Esophagus squamous epithelium (tissue), 5 donors: ENCODE measurements at places on chromosomes 5 and 9.

DNA sequence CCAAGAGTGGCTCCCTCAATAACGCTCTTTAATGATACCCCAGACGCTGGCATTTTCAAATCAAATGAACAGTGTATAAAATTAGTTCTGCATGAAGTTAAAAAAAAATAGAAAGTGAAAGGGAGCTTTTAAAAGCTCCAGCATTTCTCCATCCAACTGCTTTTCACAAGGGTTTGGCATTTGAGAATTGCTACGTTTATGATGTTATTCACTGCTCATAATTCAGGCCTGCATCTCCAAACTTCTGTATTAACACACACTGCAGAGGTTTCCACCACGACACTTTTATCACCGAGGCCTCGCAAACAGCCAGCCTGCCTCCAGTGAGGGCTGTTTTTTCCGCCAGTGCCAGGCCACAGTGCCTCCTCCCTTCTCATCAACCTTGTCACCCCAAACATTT lies 205.5 kb upstream of the EFNA5 start:
- no peak for DNase-seq

DNA sequence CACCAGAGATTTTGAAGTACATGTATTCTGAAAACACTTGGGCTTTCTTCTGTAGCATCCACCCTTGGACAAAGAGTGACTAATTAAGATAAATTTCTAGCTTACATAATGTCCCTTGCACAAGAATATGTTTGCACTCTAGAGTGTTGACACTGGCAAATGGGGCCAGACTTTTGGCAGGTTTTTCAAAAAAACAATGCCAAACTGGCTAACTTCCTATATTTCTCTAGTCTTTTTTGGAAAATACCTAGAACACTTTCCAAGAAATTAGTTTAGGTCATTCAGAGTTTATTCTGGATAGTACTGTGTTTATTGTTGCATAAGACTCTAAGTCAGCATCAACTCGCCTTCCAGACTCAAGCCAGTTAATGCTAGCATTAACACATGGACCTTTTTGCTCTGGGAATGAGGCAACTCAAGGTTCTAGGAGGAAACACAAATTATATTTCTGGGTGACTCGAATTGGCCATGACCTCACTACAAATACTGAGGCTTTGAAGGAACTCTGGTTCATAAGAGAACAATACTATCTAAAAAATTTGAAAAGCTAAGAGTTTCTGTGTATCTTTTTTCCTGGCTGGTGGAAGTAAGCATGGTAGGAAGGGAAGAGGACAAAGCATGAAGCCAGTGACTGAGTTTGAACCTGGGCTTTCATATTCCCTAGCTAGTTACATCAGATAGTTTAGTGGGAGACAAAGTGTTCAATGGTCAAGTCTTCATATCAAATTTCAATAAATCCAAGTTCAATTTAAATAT lies 101.6 kb downstream of the NREP start:
- DNase-seq: no peak

GRCh38 chr9:131080589-131080988 lies 15.7 kb upstream of the AIF1L start:
- no peak for DNase-seq

GRCh38 chr5:119063579-119064379 lies 7.1 kb upstream of the DMXL1 start:
- DNase-seq: no peak

DNA sequence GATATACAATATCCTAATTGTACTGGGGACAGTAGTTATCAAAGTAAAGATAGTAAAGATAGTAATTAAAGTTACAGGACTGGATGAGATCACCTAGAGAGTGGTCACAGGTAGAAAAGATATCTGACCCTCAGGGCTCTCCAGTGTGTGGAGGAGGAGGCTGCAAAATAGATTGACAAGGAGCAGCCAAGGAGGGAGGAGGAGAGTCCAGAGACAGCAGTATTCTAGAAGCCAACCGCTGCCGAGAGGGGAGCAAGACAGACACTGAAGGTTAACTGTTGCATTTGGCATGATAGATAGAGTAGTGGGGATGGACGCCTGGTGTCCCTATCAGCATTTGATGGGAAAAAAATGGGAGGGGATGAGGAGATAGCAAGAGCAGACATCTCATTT lies 17.0 kb upstream of the F2RL1 start:
- no peak for DNase-seq

DNA sequence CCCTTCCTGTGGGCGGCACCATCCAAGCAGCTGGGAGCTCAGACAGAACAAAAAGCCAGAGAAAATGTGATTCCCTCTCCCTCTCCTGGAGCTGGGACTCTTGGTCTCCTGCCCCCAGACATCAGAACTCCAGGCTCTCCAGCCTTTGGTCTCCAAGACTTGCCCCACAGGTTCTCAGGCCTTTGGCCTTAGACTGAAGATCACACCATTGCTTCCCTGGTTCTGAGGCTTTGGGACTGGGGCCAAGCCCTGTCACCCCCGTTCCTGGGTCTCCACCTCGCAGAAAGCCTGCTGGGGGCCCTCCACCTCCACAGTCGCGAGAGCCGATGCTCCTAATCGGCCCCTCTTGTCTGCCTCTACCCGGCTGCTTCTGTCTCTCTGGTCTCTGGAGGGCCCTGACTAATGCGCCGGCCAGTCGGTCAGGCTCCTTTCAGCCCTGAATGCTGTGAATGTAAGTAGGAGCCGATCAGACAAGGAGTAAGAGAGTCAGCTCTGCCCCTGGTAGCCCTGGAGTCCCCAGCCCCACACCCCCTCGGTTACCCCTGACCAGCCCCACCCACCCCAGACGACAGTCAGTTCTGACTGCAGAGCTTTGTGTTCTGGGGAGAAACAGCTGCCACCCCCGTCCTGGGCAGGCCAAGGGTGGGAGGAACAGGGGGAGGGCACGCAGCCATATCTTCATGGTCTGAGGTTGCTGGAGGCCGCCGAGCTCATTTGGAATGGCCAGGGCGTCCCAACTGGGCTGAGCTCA lies 57.5 kb downstream of the VAV2 start:
- no peak for DNase-seq

DNA sequence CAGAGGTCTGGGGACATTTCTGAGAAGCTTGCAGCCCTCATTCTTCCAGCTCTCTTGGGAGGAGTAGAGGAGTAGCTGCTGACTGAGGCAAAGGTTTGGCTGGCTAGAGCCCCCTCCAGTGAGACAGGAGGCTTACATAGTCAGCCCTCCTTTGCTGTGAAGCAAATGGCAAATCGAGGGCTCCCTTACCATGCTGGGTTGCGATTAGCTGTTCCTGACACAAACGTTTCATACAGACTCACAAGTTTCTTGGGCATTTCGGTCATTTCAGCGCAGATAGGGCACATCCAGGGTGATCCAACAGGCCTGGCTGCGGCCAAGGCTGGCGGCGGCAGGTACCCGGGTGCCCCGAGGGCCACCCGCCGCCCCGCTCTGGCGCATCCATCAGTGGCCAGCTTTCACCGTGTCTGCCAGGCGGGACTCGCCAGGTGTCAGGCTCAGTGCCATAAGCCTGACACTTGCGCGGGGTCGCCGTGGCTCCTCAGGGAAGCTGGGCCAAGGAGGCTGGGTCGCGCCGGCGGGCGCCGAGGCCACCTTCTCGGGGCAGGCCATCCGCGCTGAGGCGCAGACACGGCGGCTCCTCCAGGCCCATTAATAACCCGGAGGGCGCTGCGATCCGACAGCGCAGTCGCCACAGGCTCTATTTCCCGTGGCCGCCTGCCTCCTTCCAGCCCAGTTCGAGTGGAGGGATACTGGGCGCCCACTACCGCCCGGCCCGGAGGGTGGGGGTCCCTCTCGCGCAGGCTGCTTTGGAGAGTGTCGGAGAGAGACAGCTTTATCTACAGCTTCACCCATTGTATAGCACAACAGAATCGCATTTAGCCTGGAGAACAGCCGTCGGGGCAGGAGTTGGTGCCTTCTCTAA lies 9.1 kb downstream of the PRDM6 start:
- no peak for DNase-seq

DNA sequence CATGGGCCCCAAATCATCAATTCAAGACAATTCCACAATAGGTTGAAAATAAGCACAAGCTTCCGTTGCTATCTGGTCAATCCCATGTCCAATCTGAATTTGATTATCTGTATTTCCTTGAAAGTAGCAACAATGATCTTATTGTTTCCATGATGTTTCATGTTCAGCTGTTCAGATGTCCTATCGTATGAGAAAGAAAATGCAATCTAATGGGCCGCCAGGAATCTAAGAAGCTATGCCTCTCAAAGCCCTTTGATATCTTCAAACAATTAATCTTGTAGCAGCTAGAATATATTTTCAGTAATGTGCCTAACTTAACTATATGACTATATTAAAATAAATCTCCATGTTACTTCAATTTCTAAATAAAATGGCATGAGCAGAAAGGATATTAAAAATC lies 32.1 kb upstream of the ALDOB start:
- no peak for DNase-seq

- no peak for DNase-seq
These were observed 224.1 kb upstream of the DAB2 start for GRCh38 chr5:39648848-39649227.

DNA sequence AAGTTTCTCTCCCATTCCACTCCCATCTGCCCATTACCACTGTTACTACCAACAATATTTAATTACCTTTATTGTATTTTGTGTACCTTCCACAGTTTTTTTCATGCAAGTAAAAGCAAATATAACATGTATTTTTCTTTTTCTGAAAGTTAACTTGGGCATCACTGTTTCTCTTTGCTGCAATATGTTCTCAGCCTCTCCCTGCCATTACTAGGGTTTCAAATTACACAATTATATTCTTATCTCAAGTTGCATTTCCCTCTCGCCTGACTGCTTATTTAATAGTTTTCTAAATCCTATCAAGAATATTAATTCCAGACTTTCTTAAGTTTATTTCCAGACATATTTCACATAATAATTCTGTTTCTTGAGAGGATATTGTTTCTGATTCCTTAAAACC lies 46.9 kb upstream of the GAS1 start:
- DNase-seq: no peak

GRCh38 chr5:180007582-180007981 lies 64.0 kb downstream of the RNF130 start:
- no peak for DNase-seq

DNA sequence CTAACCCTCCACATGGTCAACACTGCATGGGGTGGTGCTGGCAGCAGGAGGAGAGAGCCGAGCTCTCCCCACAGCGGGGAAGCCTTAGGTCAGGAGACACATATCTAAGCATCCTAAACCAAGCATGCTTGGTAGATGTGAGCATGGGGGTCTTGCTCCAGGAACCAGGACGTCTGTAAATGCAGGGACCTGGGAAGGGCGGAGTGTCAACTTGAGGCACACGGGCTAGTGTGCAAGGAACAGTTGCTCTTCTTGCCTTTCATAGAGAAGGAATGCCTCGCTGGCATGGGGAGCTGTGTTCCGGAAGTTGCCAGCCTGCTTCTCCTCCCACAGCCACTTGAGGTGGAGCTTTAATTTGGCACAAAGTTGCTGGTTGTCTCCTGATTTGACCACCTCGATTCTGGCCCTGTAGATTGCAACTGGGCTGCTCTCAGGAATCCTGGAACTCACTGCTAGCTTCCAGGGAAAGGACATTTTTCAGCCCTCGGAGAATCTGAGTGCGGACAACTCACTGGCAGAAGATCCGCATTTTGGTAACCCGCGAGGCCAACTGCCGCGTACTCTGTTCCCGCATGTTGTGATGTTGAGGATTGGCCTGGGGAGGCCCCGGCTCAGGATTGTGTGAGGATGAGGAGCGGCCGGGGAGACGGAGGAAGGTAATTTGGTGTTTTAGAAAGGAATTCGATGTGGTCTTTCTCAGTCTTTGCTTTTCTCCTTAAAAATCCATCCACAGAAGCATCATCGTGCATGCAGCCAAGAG lies 370.3 kb upstream of the IRX1 start:
- no peak for DNase-seq

DNA sequence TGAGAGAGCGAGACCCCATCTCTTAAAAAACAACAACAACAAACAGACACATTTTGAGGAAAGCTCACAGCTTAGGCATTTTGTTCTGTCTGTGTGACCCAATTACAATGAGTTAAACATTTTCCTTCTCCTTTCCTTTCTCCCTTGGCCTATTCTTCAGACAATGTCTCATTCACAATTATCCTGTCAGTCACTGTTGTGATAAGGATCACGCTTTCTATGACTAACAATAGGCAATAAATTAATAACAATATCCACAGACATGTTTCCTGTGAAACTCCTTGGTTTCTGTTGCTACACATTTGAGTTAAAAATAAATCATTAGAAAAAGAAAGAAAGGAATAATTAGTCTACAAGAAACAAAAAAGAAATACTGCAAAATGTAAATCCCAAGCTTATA lies 19.8 kb upstream of the CARTPT start:
- DNase-seq: no peak

DNA sequence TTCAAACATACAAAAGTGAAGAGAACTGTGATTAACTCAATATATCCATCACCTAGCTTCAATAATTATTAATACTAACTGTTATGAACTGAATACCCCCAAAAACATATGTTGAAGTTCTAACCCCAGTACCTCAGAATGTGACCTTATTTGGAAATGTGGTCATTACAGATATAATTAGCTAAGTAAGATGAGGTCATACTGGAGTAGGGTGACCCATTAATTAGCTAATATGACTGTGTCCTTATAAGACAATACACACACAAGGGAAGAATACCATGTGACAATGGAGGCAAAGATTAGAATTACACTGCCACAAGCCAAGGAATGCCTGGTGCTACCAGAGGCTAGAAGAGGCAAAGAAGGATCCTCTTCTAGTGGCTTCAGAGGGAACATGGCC lies 7.8 kb downstream of the RRAGA start:
- DNase-seq: no peak

DNA sequence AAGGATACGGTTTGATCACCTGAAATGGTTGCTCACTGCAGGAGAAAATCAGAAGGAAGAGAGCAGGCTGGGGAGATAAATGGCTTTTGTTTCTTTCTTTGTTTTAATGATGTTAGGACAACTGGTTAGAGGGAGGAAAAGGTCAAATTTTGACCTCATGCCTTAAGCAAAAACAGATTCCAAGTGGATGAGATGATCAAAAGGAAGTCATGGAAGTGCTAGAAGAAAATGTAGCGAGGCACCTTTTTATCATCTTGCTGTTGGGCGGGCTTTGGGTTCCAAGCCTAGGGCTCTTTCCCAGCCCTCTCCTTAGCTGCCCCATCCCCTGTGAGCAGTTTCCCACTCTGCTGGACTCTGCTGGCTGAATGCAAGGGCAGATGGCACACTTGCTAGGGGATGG lies 127.9 kb downstream of the ADAMTS2 start:
- no peak for DNase-seq

DNA sequence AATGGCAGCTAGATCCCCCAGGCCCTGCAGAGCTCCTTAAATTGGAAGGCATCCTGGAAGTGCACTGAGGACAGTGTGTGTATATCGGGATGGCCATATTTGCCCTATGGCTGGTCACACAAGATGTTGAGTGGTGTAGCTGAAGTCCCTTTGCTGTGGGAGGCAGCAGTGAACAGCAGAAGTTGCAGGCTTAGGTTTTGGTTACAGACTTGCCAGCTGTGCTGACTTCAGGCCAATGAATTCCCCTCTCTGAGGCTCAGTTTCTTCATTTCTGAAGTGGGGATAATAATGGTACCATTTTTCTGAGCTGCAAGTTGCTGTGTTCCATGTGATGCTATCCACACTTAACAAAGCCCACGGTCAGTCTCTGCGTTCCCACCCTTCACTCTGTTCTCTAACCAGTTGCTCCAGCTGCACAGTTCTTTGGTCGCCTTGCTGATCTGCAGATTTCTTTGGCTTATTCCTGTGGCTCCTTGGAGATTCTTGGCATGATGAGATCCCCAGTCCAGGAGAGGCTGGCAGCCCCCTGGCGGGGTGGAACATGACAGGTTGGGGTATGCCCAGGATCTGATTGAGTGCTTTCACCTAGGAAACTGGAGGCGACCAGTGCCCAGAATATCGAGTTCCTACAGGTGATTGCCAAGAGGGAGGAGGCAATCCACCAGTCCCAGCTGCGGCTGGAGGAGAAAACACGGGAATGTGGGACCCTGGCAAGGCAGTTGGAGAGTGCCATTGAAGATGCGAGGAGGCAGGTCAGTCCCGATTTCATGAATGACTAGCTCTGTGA lies 6.5 kb upstream of the GLE1 start:
- no peak for DNase-seq
